ENCODE measurements at places on chromosomes 11 and 22. TPM values are rescaled to one million over a fixed set of nuclear protein-coding genes. Genes with fewer than 3 reads are reported as not detected.

The LINC01488 gene
- polyA plus RNA-seq = not detected

The NLRP14 gene
- polyA plus RNA-seq = 0.07 TPM

The NPAS4 gene
- not detected for polyA plus RNA-seq

The EXT2 gene
- 12.3 TPM for polyA plus RNA-seq

The IL17REL gene
- polyA plus RNA-seq = not detected

The PKP3 gene
- polyA plus RNA-seq = not detected

The ALDH3B1 gene
- 0.11 TPM for polyA plus RNA-seq
